ENCODE measurements at places on chromosomes 11 and 22.

DNA sequence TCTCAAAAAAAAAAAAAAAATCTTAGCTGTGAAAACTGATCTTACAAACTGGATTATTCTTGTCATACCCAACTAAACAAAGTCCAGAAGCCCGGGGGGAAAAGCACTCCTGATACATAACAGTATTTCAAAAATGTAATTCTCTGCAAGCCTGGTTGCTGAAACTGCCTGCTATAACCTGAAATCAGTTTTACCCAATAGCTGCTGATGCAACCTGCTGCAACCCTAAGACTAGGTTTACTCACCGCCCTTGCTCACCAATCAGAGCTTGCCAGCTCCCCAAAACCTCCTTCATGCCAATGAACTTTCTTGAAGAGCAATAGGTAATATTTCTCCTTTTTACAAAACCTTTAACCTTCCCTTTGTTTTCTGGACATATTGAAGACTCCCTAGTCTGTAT lies 12.4 kb downstream of the FGF19 start:
- no peak for DNase-seq

- DNase-seq, result no peak
Observed at GRCh38 chr22:30181459-30182349, 64.9 kb downstream of the LIF start.

DNA sequence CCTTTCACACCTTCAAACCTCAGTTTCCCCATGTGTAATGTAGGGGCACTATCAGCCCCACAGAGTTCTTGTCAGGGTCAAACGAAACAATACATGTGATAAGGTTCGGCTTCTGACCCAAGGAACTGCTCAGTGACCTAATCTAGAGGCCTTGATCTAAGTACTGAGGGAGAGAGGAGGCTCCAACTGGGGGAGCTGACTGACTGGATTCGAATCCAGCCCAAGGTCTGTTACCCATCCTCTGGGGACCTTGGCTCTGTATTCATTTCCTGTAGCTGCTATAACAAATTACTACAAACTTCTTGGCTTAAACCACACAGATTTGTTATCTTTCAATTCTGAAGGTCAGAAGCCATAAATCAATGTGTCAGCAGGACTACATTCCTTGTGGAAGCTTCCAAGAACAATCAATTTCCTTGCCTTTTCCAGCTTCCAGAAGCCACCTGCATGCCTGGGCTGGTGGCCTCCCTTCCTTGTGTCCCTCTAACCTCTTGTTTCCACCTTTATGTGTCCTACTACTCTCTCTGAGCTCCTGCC lies 10.7 kb upstream of the ANAPC15 start:
- DNase-seq, result no peak

DNA sequence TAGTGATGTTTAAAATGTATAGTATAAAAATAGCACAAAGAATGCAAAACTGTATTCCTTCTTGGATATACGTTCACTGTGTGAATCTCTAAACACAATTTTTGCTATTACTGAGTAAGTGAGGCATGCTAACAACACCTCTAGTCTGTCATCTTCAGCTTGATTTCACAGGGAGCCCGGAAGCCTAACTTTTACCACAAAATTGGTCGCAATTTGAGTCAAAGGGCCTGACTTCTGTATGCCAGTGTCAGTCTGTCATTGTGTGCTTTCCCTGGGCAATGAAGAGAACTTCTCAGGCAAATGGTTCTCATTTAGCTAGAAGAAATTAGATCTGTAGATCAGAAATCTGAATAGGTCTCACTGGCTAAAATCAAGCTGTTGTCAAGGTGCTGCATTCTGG lies 1059.5 kb downstream of the FAM181B start:
- no peak for DNase-seq

- DNase-seq, result no peak
Observed at GRCh38 chr11:47245611-47246357, 2.8 kb downstream of the ACP2 start.

- peak; percentile 25 for DNase-seq
Observed at GRCh38 chr11:34356913-34357700, 703 bp downstream of the ABTB2 start.

DNA sequence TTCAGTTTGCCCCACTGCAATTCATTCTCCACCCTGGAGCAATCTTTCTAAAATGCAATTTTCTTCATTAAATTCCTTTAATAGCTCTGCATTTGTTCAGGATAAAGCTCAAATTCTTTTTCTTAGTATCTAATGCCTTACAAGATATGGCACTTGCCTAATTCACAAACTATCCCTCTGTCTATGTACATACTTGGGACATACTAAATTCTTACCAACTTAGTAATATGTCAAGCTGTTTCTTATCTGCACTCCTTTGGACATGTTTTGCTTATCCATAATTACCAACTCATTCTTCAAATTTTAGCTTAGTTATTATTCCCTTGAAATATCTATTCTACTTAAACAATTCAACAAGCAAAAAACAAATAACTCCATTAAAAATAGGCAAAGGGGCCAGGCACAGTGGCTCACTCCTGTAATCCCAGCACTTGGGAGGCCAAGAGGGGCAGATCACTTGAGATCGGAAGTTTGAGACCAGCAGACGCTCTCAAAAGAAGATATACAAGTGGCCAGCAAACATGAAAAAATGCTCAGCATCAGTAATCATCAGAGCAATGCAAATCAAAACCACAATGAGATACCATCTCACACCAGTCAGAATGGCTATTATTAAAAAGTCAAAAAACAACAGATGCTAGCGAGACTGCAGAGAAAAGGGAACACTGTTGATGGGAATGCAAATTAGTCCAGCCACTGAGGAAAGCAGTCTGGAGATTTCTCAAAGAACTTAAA lies 96.9 kb downstream of the FAM76B start:
- no peak for DNase-seq

- no peak for DNase-seq
Observed at GRCh38 chr11:61659413-61660196, 20.6 kb upstream of the DAGLA start.

DNA sequence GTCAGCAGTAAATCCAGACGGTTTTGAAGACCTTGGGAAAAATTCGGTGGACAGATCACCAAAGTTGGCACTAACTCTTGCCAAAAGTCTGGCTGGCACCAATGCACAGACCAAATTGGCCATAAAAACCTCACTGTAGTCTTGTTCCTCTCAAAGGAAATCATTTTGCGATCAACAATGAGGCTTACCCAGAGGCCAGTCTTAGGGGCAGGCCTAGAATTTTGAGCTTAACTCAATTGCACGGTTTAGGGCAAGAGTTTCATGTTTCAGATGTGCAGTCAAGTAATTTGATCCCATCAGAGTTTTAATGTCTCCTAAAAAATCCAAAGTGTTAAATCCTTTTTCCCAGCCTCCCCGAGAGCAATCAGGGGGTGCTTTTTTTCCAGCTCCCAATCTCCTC lies 19.0 kb downstream of the MPPED2 start:
- DNase-seq, result no peak

DNA sequence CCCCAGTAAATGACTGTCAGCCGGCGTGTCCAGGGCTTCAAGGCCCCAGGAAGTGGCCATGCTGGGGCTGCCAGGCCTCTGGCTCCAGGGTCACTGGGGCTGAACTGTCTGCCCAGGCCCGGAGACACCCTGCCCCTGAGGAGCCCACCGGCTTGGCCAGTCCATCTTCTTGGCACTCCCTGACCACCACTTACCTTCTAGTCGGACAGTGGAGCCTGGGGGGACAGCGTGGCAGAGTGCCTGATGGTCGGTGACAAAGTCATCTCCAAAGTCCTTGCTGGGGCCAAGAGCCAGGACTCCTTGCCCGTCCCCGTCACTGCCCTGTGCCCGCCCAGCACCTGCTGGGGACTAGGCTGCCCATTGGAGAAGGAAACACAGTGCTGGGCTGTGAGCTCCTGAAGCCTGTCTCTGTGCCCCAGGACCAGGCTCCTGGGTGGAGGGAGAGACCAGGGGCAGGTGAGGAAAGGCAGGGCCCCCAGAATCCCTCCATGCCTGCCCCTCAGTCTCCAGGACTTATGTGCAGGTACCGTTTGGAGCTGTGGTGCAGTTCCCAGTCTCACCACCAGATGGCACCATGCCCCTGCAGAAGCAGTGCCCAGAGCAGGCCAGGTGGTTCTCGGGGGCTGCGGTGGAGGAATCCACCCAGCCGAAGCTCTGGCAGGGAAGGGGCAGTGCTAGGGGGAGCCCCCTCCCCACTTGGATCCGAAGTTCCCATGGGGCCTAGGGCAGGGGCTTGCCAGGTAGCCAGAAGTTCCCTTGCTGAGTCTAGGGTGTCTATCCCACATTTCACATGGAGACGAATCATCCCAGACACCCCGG lies 6.0 kb upstream of the CCDC188 start:
- DNase-seq, result peak; percentile 71

- no peak for DNase-seq
Observed at GRCh38 chr22:39234867-39235687, 9.7 kb downstream of the PDGFB start.

DNA sequence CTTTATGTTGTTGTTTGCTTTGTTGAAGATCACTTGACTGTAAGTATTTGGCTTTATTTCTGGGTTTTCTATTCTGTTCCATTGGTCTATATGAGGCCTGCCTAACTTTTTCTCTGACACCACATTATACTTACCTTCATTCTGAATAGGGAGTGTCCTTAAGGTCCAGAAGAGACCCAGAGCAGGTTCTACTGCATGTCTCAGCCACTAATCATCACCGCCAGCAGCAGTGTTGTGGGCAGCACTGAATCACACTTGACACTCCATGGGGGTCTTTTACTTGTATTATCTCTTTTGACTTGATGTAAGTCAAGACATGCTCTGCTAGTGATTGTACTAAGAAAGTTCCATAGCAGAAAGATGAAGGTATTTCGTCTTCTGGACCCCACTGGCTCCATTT lies 274.9 kb downstream of the TENM4 start:
- no peak for DNase-seq

- no peak for DNase-seq
Observed at GRCh38 chr11:13366266-13367026, 88.9 kb downstream of the BMAL1 start.

DNA sequence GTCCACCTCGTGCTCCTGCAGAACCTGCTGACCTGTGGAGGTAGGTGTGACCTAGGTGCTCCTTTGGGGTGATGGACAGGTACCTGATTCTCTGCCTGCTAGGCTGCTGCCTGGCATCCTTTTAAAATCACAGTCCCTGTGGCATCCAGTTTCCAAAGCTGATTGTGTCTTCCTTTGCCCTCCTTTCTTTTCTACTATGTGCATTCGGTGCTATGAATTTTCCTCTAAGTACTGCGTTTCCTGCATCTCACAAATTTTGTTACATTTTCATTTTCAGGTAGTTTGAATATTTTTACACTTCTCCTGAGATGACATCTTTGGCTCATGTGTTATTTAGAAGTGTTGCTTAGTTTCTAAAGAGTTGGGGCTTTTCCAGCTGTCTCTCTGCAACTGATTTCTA lies 30.9 kb upstream of the PPP6R3 start:
- no peak for DNase-seq

- DNase-seq, result no peak
Observed at GRCh38 chr11:65417702-65418430, 4.7 kb upstream of the NEAT1 start.

GRCh38 chr11:78688460-78688859 lies 113.8 kb upstream of the NARS2 start:
- peak; percentile 9 for DNase-seq

DNA sequence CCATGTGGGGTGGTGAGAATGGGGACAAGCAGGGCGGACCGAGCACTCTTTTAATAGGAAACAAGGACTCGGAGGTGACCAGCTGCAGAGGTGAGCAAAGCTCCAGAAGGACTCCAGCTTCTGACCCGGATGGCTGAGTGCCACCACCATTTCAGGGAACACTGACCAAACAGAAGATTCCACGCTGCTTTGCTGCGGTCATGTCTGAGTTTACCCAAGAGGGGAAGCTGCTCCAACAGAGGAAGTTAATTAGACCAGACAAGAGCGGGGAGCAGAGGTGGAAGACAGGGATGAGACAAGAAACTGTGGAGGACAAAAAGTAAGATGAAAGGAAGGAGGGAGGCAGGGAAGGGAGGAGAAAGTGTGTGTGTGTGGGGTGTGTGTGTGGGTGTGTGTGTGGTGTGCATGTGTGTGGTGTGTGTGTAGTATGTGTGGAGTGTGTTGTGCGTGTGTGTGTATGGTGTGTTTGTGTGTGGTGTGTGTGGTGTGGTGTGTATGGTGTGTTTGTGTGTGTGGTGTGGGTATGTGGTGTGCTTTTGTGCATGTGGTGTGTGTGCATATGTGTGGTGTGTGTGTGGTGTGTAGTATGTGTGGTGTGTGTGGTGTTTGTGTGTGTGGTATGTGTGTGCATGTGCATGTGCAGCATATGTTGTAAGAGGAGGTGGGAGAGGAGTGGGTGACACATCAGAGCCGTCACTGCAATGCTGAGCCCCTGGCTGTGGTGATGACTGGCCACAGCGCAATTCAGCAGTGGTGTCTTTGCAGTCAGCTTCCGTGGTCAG lies 82.2 kb upstream of the AKIP1 start:
- DNase-seq, result no peak

GRCh38 chr11:19846654-19847305 lies 134.1 kb downstream of the NAV2 start:
- no peak for DNase-seq

DNA sequence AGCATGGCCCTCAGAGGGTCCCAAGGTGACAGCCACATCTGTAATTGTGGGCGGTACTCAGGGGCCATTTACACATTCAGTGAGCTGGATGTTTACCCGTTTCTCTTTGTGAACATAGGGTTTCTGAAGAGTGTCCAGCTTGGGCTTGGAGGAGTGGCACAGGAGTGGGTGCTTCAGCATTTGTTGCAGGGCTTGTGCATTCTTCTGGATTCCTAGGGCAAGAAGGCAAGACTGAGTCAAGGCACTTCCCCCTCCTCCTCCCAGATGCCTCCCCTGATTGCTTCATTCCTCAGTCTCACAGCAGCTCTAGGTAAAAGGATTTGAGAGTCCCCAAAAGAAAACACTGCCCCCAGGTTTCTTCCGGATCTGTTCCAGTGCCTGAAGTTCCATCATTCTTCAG lies 95.4 kb downstream of the RNF169 start:
- no peak for DNase-seq

GRCh38 chr11:35261197-35261596 lies 122.2 kb downstream of the CD44 start:
- DNase-seq, result no peak

GRCh38 chr11:492427-493226 lies 14.4 kb downstream of the RNH1 start:
- DNase-seq, result no peak

GRCh38 chr11:126927623-126928022 lies 72.9 kb downstream of the KIRREL3 start:
- no peak for DNase-seq

DNA sequence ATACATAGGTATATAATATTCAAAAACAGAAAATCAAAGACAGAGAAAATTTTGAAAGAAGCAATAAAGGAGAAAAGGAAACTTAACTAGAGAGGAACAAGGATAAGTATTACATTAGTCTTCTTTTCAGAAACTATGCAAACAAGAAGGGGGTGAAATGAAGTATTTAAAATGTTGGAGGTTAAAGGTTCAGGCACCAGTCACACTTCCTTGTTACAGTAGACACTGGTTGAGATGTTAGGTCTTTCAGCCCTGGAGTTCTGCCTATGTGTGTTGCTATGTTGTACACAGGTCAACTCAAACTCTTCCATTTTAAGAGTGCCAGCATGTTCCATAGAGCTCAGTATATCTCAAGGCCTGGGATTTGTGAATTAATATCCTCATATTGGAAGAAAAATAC lies 6.0 kb upstream of the MS4A4A start:
- no peak for DNase-seq

Data from renal cortex interstitium (tissue), 15 donors.